ENCODE measurements at places on chromosomes 11 and 22. TPM values are rescaled to one million over a fixed set of nuclear protein-coding genes. Genes with fewer than 3 reads are reported as not detected.

The FOLR2 gene
- total RNA-seq = not detected

The CREB3L1 gene
- 3.8 TPM for total RNA-seq

The CDC45 gene
- 24.1 TPM for total RNA-seq

The RASGRP2 gene
- total RNA-seq = 1.5 TPM

The SF3B2 gene
- total RNA-seq = 173 TPM

Data from A549 treated with Mapracorat at 1 μM for 4 hours (cell line).